ENCODE measurements at places on chromosomes 2 and 18.

DNA sequence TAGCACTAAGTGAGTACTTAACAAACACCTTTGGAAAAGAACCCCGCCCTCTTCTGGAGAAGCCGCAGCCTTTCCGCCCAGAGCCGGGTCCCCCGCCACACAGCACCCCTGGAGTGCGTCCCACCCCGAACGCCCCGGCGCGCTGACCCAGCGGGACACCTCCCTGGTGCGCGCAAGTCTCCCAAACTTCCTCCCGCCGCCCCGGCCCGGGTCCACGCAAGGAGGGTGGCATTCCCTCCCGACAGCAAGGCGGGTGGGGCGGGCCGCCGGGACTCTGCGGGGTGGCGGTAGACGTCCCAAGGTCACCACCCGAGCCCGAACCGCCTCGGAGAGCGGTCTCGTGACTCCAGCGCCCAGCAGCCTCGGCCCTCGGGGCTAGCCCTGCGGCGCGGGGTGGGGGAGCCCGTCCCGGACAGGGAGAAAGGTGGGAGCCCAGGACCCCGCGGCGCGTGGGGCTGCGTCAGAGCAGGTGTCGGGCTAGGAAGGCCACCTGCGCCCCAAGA, 598 bp downstream of the CCDC93 start:
- DNase-seq = peak; percentile 56

GRCh38 chr2:128585706-128586105, 267.0 kb upstream of the HS6ST1 start:
- no peak for DNase-seq

- DNase-seq = no peak
Measured at GRCh38 chr2:88865801-88866371, 174.4 kb downstream of the RPIA start.

DNA sequence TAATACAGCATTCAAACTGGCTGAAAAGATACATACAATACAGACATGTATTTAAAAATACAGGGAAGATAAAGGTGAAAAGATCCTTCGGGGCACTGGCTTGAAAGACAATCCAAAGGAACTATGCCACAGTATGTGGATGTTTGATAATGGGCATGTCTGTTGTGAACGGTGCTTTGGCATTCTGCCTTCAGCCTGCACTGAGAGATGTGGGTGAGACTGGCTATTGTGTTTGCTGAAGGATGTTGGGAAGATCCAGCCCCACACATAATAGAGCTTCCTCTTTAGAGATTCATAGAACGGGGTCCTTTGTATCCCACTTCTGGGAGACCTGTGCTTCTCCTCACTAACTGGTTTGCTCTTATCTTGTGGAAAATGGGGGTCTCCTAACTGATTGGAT, 65.1 kb upstream of the CXCR4 start:
- no peak for DNase-seq

- no peak for DNase-seq
Measured at GRCh38 chr18:73156117-73156516, 288.3 kb upstream of the NETO1 start.

- no peak for DNase-seq
Measured at GRCh38 chr2:234978466-234979203, 26.8 kb downstream of the SH3BP4 start.

GRCh38 chr2:136378712-136379595, 261.0 kb upstream of the CXCR4 start:
- DNase-seq = no peak

GRCh38 chr2:191844706-191845105, 2.2 kb downstream of the CAVIN2 start:
- DNase-seq = no peak

- DNase-seq = no peak
Measured at GRCh38 chr2:12803607-12804006, 86.9 kb downstream of the TRIB2 start.

GRCh38 chr18:23229472-23229871, 94.2 kb downstream of the CABLES1 start:
- DNase-seq = no peak

DNA sequence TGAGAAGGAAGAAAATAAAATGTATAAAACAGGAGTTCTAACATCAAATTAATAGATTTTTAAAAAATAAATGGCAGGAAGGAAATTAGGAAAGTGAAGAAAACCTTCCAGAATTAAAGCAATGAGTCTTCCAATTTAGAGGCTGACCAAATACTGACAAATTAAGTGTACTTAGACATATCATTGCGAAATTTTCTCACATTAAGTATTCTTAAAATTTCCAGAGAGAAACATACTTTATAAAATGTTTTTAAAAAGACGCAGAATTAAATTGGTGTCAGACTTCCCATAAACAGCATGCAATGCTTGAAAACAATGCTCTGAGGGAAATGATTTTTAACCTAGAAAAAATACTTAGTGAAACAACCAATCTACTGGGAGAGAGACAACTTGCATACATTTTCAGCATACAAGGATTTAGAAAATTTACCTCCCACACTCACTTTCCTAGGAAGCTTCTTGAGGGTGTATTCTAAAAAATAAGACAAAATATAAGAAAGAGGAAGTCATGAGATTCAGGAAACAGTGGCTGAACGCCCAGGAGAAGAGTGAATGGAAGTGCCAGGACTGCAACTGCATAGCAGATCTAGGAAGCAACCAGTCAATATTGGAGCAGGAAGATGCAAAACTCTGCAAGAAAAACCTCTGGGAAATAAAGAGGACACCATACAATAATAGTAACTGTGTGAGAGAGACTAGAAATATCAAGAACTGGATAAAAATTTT, 339.9 kb downstream of the ADCYAP1 start:
- DNase-seq = no peak

- no peak for DNase-seq
Measured at GRCh38 chr2:208250388-208250787, 4.5 kb downstream of the IDH1 start.

GRCh38 chr2:196080526-196080925, 11.9 kb upstream of the DNAH7 start:
- DNase-seq = no peak

DNA sequence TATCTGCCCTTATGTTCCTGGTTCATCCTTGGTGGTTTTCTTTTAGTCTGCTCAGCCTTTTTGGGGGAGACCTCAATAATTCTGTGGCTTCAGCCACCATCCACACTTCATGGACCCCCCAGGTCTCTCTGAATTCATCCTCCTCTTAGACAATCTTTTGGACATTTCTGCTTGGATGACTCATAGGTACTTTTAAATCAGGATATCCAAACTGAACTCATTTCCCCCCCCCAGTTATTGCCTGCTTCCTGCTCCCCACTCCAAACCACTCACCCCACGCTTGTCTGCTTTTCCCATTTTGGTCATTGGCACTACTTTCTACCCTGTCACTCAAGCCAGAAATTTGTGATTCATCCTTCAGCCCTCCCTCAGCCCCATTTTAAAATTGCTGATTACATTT, 78.5 kb downstream of the TANC1 start:
- DNase-seq = no peak

- no peak for DNase-seq
Measured at GRCh38 chr2:11872247-11872947, 126.0 kb downstream of the LPIN1 start.

- no peak for DNase-seq
Measured at GRCh38 chr2:150476286-150476685, 11.2 kb downstream of the RND3 start.

- DNase-seq = no peak
Measured at GRCh38 chr2:23544589-23545295, 159.8 kb downstream of the KLHL29 start.

GRCh38 chr2:236130349-236130998, 37.7 kb downstream of the GBX2 start:
- DNase-seq = no peak

DNA sequence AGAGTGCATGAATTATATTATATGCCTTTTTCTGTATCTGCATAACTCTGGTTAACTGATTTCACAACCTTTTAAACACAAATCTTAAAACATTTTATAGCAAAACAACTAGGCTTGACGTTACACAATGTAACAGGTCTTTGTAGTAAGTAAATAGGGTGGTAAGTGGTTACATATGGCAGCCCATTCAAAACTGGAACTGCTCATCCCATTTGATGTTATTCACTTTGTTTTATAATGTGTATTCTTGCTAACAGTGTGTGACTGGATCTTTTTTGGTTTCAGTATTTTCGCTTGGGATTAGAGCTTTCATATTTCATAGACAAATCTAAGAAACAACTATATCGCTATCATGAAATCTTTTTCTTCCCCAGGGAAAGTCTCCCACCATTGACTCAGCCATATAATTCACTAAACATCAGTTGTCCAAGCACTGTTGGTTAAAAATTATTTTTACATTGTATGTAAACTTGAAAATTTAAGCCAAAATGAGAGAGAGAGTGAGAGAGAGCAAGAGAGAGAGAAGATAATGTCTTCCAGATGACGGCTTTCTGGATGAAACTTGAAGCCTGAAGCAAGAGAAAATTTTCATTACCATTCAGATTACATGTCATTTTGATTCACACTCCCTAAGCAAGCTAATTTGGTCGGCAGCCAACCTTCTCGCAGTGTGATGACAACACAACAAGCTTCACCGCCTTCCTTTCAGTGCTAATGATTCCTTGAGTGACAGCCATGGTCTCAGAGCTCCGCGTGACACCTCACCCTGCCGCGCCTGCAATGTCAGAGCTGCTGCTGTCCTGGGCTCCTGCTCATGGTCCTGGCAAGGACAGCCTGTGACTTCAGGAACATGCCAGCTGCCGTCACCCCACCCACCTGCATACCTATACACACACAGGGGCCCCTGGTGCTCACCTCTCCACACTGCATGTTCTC, 946.9 kb upstream of the SOX11 start:
- no peak for DNase-seq

DNA sequence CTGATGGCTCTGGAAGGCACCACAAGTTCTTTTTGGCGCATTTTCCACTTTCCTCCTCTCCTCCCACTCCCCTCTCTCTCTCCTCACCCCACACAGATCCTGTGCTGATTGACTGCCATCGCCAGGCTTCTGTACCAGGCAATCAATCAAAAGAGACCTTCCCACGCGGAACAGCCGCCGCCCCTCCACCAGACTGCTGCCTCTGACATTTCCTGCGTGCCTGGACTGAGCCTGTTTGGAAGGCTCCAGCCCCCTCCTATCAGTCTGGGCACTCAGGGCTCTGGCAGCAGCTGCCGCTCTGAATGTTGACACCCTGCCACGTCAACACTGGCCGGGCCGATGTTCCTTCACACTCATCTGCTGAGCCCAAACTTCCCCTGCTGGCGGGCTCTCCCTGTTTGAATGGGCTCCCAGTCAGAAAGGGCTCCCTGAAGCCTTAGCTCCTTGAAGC, 467.7 kb downstream of the EPHA4 start:
- DNase-seq = no peak

DNA sequence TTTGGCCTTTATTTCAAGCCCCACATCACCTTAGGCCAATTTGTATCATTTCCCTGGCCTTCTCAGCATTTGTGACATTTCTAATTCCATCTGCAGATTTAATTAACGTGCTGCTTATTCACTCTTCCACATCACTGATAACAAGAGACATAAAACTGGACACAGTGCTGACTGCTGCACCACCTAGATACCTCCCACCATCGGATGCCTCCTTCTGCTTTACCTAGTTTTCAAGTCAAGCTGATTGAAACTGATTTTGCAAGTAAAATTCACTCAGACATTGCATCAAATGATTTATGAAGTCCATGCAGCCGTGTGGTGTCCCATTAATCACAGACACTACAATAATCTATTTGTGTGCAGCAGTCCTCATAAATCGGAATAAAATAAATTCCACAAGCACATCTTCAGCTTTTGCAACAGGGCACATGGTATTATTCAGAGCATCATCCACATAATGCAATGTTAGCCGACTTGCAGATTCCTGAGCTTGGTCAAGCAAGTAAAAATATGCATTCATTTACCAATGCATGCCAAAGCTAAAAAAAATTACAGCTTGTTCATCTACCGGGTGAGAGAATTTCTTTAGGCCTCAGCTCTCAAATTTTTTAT, 15.9 kb upstream of the CRIM1 start:
- DNase-seq = no peak

GRCh38 chr2:42853549-42854206, 61.3 kb upstream of the HAAO start:
- DNase-seq = no peak

GRCh38 chr2:30655660-30656059, 151.6 kb downstream of the CAPN13 start:
- no peak for DNase-seq

Measured in GM12892 (cell line).